ENCODE measurements at places on chromosomes 7 and 10. TPM values are rescaled to one million over a fixed set of nuclear protein-coding genes. Genes with fewer than 3 reads are reported as not detected.

SPDYE5 gene
- total RNA-seq: not detected

DMBT1 gene
- not detected for total RNA-seq

UBTD1 gene
- 29.0 TPM for total RNA-seq

GPR141 gene
- total RNA-seq: not detected

TFEC gene
- total RNA-seq: not detected

CALHM2 gene
- 2.7 TPM for total RNA-seq

KDM7A gene
- total RNA-seq: 10.8 TPM

IKZF1 gene
- 1.8 TPM for total RNA-seq

TMEM184A gene
- total RNA-seq: 0.66 TPM

VSTM4 gene
- total RNA-seq: 0.23 TPM

CALML5 gene
- total RNA-seq: not detected

RBM20 gene
- total RNA-seq: 0.04 TPM

KCND2 gene
- 17.7 TPM for total RNA-seq

TRPV6 gene
- 0.80 TPM for total RNA-seq

GRK5 gene
- 0.74 TPM for total RNA-seq

NFE2L3 gene
- total RNA-seq: 142 TPM

CHRM2 gene
- 0.35 TPM for total RNA-seq

OGDHL gene
- total RNA-seq: 15.5 TPM

CFTR gene
- 1.2 TPM for total RNA-seq

NAT16 gene
- total RNA-seq: not detected

NRAP gene
- not detected for total RNA-seq

PPP3CB gene
- 42.9 TPM for total RNA-seq

ZNF680 gene
- 62.5 TPM for total RNA-seq

AGMO gene
- 0.42 TPM for total RNA-seq

RAMP3 gene
- 0.35 TPM for total RNA-seq

LRRD1 gene
- total RNA-seq: 0.08 TPM

POU6F2 gene
- total RNA-seq: 7.2 TPM

EXOC6 gene
- 5.0 TPM for total RNA-seq

OR2A1 gene
- 0.10 TPM for total RNA-seq

CALHM1 gene
- total RNA-seq: 0.93 TPM

CYP2W1 gene
- not detected for total RNA-seq

MSMB gene
- total RNA-seq: not detected

FAM221A gene
- 29.9 TPM for total RNA-seq

ANKRD1 gene
- not detected for total RNA-seq

EN2 gene
- total RNA-seq: not detected

GPER1 gene
- not detected for total RNA-seq

NPC1L1 gene
- total RNA-seq: not detected

TRPV5 gene
- not detected for total RNA-seq

SFXN3 gene
- 3.8 TPM for total RNA-seq

ATP6V0A4 gene
- 1.3 TPM for total RNA-seq

NKX6-2 gene
- total RNA-seq: 0.24 TPM

PNLIPRP1 gene
- total RNA-seq: not detected

TAS2R41 gene
- total RNA-seq: 2.9 TPM

GRM3 gene
- 1.9 TPM for total RNA-seq

FRMPD2 gene
- total RNA-seq: not detected

TRIM74 gene
- not detected for total RNA-seq

DYDC2 gene
- 8.1 TPM for total RNA-seq

RBP3 gene
- not detected for total RNA-seq

SLC13A1 gene
- total RNA-seq: not detected

SAMD8 gene
- 26.4 TPM for total RNA-seq

FAM25C gene
- total RNA-seq: not detected

PNLIPRP3 gene
- total RNA-seq: not detected

NPFFR1 gene
- 0.08 TPM for total RNA-seq

HMX2 gene
- total RNA-seq: 2.6 TPM

IDI1 gene
- total RNA-seq: 147 TPM

CABCOCO1 gene
- not detected for total RNA-seq

PNLIP gene
- total RNA-seq: not detected
